Mesothelial cell of epicardium (in vitro differentiated cells): ENCODE measurements at places on chromosomes 3 and 15.

- no peak for DNase-seq
- no peaks in the 10 kb centered on the region for H3K4me1 ChIP-seq
- H3K4me3 ChIP-seq = no peak overlapping the region
- H3K27me3 ChIP-seq = no peaks in the 10 kb centered on the region
Measured at GRCh38 chr3:34359064-34359463, 560.6 kb downstream of the PDCD6IP start.

GRCh38 chr15:63238796-63239195 is 38.6 kb upstream of the APH1B start:
- peaks cover 11% of the 10 kb centered on the region for H3K4me1 ChIP-seq
- peaks cover 13% of the 10 kb centered on the region for H3K36me3 ChIP-seq
- no peaks in the 10 kb centered on the region for H3K27me3 ChIP-seq
- H3K27ac ChIP-seq = no peak overlapping the region
- H3K4me3 ChIP-seq = no peak overlapping the region
- DNase-seq = no peak

- H3K4me3 ChIP-seq = no peak overlapping the region
- H3K4me1 ChIP-seq = peaks cover 8% of the 10 kb centered on the region
- no peaks in the 10 kb centered on the region for H3K36me3 ChIP-seq
- DNase-seq = no peak
Measured at GRCh38 chr3:153069598-153070510, 92.2 kb upstream of the RAP2B start.

DNA sequence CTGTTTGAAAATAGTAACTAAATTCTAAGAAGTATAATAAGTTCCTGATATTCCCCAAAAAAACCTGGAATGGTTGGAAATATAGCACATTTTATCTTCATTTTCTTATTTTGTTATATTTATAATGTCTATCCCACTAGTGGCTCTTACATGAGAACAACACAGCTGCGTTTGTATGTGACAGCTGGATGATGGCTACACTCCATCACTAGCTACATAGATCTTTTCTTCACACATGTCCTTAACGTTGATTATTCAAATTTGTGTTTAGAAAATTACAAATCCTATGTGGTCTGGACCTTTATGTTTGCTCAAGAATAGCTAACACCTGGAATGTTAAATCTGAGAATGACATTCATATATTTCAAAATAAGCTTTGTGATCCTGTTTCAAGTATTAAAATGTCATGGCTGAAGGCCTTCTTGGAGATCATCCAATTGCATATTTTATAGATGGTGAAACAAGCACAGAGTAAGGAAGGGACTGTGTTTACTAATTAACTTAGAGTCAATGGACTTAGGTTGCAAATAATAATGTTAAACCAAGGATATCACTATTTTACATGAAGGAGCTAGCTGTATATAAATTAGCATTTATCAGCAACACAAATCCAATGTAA is 60.8 kb downstream of the ATP13A5 start:
- no peak overlapping the region for H3K4me3 ChIP-seq
- no peak overlapping the region for H3K27ac ChIP-seq
- H3K27me3 ChIP-seq = peaks cover 14% of the 10 kb centered on the region
- no peak for DNase-seq
- H3K36me3 ChIP-seq = no peaks in the 10 kb centered on the region
